ENCODE measurements at places on chromosomes 6 and 20.

DNA sequence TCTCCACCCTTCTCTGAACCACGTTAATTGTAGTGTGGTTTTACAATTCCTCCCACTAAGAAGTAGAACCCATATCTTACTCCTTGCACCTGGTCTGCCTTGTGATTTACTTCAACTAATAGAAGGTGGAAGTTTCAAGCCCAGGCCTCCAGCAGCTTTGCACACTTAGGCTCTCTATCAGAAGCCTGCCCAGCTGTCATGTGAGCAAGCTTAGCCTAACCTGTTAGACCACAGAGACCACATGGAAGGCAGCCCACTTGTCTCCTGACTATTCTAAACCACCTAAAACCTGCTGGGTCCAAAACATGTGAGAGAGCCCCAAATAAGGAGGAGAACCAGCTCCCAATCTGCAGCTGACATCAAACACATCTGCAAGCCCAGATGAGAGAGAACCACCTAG, 127.6 kb upstream of the BTBD3 start:
- no peak for DNase-seq

- DNase-seq = no peak
Observed at GRCh38 chr6:72930556-72931132, 294.7 kb downstream of the KHDC1L start.

- no peak for DNase-seq
Observed at GRCh38 chr20:52457826-52458225, 266.2 kb upstream of the ZFP64 start.

DNA sequence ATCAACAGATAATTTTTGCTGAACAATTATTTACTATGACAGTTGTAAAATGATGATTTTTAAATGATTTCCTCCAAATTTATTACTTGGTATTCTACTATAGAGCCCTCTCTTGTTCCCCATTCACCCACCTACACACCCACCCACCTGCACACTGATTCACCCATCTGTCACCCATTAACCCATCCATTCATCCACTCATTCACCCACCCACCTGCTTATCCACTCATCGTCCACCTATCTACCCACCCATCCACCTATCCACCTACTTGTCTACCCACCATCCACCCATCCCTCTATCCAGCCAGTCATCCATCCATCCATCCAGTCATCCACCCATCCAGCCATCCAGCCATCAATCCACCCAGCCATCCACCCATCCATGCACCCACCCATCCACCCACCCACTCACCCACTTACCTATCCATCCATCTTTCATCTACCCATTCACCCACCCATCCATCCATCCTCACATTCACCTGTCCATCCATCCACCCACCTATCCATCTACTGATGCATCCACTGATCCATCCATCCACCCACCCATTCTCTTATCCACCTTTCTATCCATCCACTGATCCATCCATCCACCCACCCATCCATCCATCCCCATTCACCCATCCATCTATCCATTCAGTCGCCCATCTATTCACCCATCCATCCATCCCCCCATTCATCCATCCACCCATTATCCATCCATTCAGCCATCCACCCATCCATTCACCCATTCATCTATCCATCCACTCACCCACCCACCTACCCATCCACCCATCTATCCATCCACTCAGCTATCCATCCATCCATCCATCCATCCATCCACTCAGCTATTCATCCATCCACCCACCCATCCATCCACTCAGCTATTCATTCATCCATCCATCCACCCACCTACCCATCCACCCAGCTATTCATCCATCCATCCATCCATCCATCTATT, 72.0 kb downstream of the SYNJ2 start:
- no peak for DNase-seq

GRCh38 chr6:92777146-92777740, 642.1 kb downstream of the EPHA7 start:
- no peak for DNase-seq

DNA sequence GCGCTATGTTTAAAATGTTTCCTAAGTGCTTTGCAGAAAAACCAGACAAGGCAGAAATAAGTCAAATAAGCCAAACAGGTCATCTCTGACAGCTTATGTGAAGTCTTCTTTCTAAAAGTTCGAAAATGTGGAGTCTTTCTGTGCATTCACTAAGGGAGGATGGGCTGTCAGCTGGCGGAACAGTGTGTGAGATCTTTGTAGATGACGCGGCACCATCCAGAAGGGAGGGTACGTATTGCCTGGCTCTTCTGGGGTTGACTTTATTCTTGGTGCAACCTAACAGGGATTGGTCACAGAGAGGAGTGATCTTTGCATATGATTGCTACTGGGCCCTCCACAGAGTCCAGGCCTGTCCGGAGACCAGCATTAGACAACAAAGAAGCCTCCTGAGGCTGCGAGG, 114.5 kb upstream of the EDN1 start:
- no peak for DNase-seq

DNA sequence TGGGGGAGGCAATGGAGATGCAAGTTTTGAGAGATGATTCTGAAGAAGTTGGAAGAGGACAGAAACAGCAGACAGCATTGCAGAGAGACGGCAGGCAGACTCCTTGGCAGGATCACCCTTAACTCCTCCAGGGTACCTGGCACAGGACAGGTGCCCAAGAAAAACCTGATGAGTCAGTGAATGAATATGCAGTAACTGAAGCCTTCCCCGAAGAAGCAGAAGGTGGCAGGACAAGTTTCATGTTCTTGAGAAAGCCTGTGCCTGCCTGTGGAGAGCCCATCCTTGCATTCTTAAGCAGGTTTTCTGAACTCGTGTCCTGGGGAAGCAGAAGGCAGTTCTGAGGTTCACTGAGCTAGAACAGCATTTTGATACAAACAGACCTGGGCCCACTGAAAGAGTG, 79.6 kb upstream of the SASH1 start:
- DNase-seq = no peak

- DNase-seq = no peak
Observed at GRCh38 chr6:166462461-166463135, 79.9 kb upstream of the MPC1 start.

- no peak for DNase-seq
Observed at GRCh38 chr6:35757456-35758123, 18.8 kb upstream of the CLPSL2 start.

GRCh38 chr6:36863670-36864540, 10.7 kb downstream of the PPIL1 start:
- DNase-seq = no peak

DNA sequence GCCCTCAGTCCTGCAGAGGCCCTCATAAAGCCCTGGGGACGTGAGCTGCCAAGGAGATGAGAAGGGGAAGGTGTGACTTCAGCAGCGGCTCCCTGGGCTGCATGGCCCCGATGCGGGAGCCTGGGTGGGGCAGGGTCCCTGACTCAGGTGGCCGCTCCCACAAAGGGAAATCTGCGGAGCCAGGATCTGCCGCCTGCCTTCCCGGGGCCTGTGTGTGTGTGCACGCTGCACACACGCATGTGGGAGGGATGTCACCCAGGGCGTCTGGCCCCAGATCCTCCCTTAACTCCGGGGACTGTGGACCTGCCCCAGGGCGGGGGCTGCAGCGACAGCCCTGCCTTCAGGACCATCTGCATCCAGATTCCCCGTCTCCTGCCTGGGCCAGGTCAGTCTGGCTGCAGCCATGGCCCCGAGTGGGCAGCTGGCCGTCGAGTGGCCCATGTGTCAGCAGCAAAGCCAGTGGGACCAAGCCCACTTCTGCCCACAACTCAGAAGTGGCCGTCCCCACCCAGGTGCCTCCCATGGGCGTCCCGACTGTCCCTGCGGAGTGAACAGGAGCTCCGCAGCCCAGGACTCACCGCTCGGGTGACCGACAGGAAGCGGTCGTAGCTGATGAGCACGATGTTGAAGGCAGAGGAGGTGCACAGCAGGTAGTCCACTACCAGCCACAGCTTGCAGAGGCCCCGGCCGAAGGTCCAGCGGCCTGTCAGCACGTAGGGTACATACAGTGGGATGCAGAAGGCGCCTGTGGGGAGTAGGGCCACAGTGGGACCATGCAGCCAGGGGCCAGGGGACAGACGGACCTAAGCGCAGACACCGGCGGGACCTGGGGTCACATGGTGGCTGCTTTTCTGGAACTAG, 1.9 kb downstream of the HRH3 start:
- DNase-seq = no peak

GRCh38 chr6:44221961-44222335, 1.4 kb upstream of the SLC29A1 start:
- DNase-seq = no peak

GRCh38 chr6:34059136-34059731, 86.7 kb downstream of the GRM4 start:
- no peak for DNase-seq
